WTC11 (cell line): ENCODE measurements at places on chromosomes 12 and 14. TPM values are rescaled to one million over a fixed set of nuclear protein-coding genes. Genes with fewer than 3 reads are reported as not detected.

The PRPF40B gene
- total RNA-seq = 38.0 to 46.0 TPM (median 40.5 TPM) in 3 replicates

GRCh38 chr14:57749267-57749666, 116.6 kb downstream of the SLC35F4 start:
- DNase-seq = no peak

The DLGAP5 gene
- 130 to 141 TPM (median 132 TPM) in 3 replicates for total RNA-seq

The IL22 gene
- not detected in 3 replicates for total RNA-seq

- DNase-seq = no peak
Observed at GRCh38 chr14:32710231-32710671, 228.4 kb upstream of the NPAS3 start.

- DNase-seq = peak; percentile 29
Observed at GRCh38 chr14:75453817-75454434, 26.1 kb downstream of the JDP2 start.

DNA sequence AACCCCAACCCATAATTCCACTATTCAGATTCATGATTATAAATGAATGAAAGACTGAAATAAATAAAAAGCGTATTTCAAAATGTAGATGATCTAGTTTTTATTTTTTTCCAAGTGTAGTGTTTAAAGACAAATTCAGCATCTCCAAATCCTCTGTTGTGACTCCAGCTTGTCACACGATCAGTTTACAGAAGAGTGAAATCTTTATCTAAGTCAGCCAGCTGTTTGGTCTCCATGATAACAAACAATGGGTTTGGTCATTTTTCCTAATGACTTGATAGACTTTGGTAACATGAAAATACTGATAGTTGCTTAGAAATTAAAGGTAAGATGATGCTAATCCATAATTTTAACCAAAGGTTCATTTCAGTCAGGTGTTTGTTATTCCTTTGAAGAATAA, 114.5 kb upstream of the RASSF8 start:
- no peak for DNase-seq

DNA sequence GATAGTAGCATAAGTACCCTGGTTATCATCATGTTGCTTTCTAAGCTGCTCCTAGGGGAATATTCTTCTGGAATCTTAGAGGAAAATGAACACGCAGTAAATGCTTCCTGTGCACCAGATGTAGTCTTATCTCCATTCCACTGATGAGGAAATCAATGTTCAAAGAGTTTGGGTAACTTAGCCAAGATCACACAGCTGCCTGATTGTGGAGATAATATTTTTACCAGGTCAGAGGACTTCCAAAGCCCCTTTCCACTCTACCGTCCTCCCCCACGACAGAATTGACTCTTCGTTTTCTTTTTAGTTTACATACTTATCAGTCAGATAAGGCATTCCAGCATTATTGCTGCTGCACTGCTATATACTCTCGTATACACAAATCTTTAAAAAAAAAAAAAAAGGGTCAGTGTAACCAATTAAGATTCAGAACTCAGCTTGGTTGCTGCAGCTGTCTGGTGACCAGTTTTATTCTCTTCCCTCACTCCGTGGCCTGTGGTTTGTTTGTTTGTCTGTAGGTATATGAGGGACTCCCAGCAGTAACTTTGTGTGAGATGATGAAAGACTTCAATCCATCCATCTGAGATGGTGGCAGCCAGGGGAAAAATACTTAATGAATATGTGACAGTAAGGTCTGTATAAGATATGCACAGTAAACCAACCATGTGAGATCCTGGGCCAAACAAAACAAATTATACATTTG, 110.5 kb downstream of the TGFB3 start:
- no peak for DNase-seq

- no peak for DNase-seq
Observed at GRCh38 chr12:71276541-71276940, 118.7 kb upstream of the TSPAN8 start.
